ENCODE measurements at places on chromosomes 4 and X. TPM values are rescaled to one million over a fixed set of nuclear protein-coding genes. Genes with fewer than 3 reads are reported as not detected.

DNA sequence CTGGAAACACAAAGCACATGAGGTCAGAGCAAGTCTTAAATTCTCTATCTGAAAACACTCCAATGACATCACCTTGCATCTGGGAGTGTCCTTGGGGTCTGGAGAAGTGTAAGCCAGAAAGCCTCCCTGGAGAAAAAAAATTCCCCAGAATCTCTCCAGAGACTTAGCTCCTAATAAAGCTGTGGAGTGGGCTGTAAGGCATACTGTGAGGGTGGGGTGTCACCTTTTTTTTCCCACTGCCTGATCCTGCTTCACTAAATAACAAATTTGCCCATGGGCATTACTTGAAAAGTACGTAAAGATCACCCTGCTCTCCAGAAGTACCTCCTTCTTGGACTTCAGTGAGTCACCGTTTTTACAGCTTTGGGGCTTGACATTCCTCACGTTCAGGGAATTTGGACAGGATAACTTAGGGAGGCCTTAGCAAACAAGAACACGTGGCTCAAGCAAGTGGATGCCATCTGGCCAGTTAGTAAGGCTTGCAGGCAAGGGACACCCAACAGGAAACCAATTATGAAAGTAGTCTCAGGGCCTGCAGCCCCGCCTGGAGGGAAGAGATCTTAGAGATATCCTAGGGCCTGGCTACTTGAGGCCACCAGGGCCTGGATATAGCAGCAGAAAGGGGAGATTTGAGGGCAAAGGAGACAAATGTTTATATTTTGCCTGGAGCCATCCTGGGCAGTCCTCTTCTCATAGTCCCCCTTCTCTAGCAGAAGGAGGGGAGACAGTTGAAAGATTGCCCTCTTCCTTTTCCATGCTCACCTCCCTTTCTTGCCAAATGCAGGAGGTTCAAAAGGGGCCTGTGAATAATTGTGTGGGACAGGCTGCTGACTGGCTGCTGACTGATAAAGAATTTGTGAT, 60.1 kb upstream of the PLAC1 start:
- H3K4me3 ChIP-seq, result no peak overlapping the region
- H3K4me1 ChIP-seq, result no peaks in the 10 kb centered on the region
- no peaks in the 10 kb centered on the region for H3K27me3 ChIP-seq
- no peaks in the 10 kb centered on the region for H3K36me3 ChIP-seq
- DNase-seq, result no peak
- H3K27ac ChIP-seq, result no peak overlapping the region

- no peaks in the 10 kb centered on the region for H3K27me3 ChIP-seq
- no peak overlapping the region for H3K27ac ChIP-seq
- no peak overlapping the region for H3K4me3 ChIP-seq
Measured at GRCh38 chr4:40915318-40916217, 165.8 kb downstream of the NSUN7 start.

SHROOM3 gene
- 32.2 TPM for total RNA-seq

GRID2 gene
- not detected for total RNA-seq

- no peaks in the 10 kb centered on the region for H3K27me3 ChIP-seq
- H3K27ac ChIP-seq, result no peak overlapping the region
- no peak overlapping the region for H3K4me3 ChIP-seq
- H3K4me1 ChIP-seq, result no peaks in the 10 kb centered on the region
Measured at GRCh38 chr4:71978210-71978835, 53.5 kb upstream of the NPFFR2 start.

DNA sequence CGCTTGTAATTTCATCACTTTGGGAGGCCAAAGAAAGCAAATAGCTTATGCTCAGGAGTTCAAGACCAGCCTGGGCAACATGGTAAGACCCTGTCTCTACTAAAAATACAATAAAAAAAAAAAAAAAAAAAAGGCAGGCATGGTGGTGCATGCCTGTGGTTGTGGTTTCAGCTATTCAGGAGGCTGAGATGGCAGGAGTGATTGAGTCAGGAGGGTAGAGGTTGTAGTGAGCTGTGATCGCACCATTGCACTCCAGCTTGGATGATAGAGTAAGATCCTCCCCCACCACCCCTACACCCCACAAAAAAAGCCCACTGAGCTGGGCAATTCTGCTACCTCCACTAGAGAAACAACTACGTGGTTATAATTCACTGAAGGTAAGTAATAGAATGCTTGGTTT, 118.8 kb upstream of the PCDH18 start:
- no peak overlapping the region for H3K27ac ChIP-seq
- no peak overlapping the region for H3K4me3 ChIP-seq
- no peaks in the 10 kb centered on the region for H3K27me3 ChIP-seq
- no peaks in the 10 kb centered on the region for H3K4me1 ChIP-seq
- DNase-seq, result no peak

- H3K27ac ChIP-seq, result peak overlapping the region; percentile 39
- no peak for DNase-seq
- no peaks in the 10 kb centered on the region for H3K27me3 ChIP-seq
- no peak overlapping the region for H3K4me3 ChIP-seq
- H3K36me3 ChIP-seq, result no peaks in the 10 kb centered on the region
Measured at GRCh38 chrX:115602308-115602707, 41.3 kb downstream of the PLS3 start.

SAGE1 gene
- not detected for total RNA-seq

DNA sequence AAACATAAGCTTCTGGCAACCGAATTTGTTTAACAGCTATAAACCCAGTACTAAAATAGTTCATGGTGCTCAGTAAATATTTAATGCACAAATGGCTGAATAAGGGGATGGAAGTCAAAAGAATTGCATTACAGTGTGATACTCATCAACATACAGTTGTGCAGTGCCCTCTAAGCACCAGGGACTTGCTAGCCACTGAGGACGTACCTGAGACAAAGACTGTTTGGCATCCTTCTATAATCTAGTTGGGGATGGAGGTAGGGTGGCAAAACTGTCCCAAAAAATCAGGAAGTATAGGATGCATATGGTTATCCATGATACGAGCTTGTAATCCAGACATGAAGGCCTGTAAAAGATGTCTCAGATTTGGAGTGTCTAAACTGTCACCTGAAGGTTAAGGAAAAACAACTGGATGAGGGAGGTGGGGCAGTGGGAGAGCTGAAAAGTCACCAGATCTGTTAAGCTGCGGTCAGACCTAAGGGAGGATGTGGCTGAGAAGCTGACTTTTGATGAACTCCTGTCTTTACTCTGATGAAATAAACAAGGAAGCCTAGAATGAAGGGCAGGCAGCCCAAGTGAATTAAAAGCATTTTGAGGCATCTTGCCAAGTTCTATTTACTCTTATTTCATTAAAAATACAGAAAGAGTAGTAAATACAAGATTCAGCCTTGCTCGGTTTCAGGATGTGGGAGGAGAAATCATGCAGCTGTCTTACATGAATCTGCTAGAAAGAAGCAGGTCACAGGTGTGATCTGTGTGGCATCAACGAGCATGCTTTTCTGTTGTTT, 12.0 kb upstream of the CD38 start:
- no peak overlapping the region for H3K27ac ChIP-seq
- no peak overlapping the region for H3K4me3 ChIP-seq
- DNase-seq, result no peak
- H3K36me3 ChIP-seq, result no peaks in the 10 kb centered on the region
- H3K27me3 ChIP-seq, result no peaks in the 10 kb centered on the region
- no peaks in the 10 kb centered on the region for H3K4me1 ChIP-seq

GRCh38 chr4:182250446-182250845, 7.2 kb downstream of the TENM3 start:
- no peak overlapping the region for H3K27ac ChIP-seq
- H3K4me3 ChIP-seq, result no peak overlapping the region
- H3K27me3 ChIP-seq, result no peaks in the 10 kb centered on the region
- no peak for DNase-seq

DNA sequence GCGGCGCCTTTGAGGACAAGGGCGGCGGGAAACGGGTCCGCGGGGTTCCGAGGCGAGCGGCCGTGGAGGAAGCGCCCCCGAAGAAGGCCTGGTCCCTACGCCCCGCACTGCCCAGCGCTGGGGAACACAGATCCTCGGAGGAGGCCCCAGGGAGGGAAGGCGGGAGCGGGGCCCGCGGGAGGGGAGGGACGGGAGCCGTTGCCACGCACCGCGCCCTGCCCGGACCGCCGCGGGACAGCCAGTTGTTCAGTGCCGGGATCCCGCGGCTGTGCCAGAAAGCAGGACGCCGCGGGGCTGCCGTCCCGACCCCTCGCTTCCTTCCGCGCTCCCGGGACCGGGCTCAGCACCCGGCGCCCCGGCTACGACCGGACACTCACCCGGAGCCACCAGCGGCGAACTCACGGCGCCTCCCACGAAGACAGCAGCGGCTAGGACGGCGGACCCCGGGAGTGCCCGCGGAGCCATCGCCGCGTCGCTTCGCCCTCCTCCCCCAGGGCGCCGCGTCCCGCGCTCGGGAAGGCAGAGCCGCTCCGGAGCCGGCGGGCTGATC, 278 bp downstream of the RELL1 start:
- peak overlapping the region; percentile 100 for H3K27ac ChIP-seq
- no peaks in the 10 kb centered on the region for H3K27me3 ChIP-seq
- peak overlapping the region; percentile 95 for H3K4me3 ChIP-seq
- no peaks in the 10 kb centered on the region for H3K36me3 ChIP-seq

GRCh38 chrX:18415386-18415785, 10.0 kb upstream of the CDKL5 start:
- no peaks in the 10 kb centered on the region for H3K27me3 ChIP-seq
- DNase-seq, result no peak
- no peak overlapping the region for H3K27ac ChIP-seq

DNA sequence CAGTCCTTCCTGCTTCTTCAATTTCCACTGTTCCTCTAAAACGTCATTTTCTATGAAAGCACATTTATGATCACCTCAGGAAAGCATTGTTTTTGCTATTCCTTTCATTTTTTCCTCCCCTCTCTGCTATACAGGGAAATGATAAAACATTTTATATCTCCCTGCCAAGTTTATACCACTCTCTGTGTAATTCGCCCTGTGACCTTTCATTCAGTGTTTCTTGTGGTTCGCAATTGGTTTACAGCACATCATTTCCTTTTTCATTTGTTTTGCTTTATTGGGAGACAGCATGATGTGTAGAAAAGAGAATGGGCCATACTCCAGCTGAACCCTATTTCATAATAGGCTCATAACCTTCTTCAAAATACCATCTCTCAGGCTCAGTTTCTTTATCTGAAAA, 99.9 kb upstream of the RAPGEF2 start:
- no peak overlapping the region for H3K4me3 ChIP-seq
- no peak for DNase-seq
- H3K4me1 ChIP-seq, result no peaks in the 10 kb centered on the region
- no peaks in the 10 kb centered on the region for H3K27me3 ChIP-seq
- no peak overlapping the region for H3K27ac ChIP-seq

- DNase-seq, result no peak
- peak overlapping the region; percentile 64 for H3K4me3 ChIP-seq
- H3K27ac ChIP-seq, result peak overlapping the region; percentile 98
- no peaks in the 10 kb centered on the region for H3K36me3 ChIP-seq
- H3K27me3 ChIP-seq, result no peaks in the 10 kb centered on the region
Measured at GRCh38 chr4:68347845-68348244, 2.0 kb downstream of the YTHDC1 start.

DNA sequence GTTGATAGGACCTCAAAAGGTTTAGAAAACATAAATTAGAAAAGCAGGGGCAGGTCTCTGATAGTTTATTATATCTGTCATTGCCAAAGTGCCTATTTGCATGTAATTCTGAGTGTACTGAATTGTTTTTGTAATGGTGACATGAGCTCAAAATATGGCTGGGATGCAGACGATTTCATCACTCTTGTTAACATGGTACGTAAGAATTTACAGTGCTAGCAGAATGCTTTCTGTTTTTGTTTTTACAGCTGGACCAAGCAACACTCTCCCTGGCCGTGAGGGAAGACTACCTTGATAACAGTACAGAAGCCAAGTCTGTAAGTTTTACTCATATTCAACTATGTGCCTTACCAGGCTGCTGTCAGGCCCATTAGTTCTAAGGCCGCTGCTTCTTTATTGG, 58.1 kb downstream of the PHEX start:
- no peak overlapping the region for H3K27ac ChIP-seq
- H3K27me3 ChIP-seq, result no peaks in the 10 kb centered on the region
- no peaks in the 10 kb centered on the region for H3K36me3 ChIP-seq
